IPS DF 19.7 (cell line): ENCODE measurements at places on chromosomes 5 and 9.

- DNase-seq, result no peak
These were observed 201.3 kb downstream of the MCTP1 start for GRCh38 chr5:95083606-95084005.

DNA sequence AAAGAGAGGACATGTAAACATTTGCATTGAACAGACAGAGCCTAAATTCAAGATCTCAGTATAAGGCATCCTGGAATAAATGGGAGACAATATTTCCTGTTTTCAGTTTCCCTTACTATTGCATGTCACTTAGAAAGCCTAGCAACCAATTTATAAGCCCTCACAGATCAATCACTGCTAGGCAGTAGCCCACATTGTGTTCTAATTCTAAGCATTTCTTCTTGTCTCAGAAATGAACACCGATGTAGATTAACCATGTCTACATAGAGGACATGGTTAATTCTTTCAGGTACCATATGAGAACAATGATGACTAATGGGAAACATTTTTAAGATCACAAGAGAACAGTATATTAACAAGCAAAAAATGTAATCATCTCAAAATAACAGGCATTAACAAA lies 79.6 kb upstream of the HMHB1 start:
- DNase-seq, result no peak

DNA sequence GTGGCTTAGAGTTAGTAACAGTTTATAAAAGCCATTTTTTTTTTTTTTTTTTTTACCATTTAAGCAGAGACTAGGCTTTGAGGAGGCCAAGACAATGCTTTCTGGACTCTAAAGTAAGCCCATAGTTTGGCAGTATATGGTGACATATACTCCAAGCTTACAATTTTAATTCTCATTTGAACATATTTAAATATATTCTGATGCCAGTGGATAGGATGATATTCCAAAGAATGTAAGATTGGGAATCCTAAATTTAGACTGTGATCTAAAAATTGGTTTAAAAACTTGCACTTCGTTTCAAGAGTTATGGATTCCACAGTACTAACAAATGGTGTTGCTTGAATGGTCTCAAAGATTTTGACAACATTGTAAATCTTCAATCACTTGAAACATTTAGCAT lies 112.1 kb downstream of the CWC27 start:
- no peak for DNase-seq

- no peak for DNase-seq
These were observed 81.9 kb upstream of the SLC30A5 start for GRCh38 chr5:69011910-69012309.

DNA sequence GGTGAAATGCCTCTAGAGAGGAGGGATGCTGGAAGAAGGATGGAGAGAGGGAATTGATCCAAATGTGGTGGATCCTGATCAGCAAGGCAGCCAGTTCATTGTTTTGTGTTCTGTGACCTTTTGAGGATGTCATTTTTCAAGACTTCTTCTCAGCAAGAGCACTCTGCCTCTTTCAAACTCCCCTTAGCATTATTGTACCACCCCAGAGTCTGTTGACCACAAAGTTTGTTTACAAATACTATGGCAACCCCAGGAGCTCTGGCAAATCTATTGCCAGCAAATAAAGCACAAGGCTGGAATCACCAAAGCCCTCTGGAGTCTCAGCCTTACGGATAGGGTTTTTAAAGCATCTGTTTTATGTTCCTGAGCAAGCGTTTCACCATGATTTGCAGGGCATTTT lies 76.2 kb upstream of the SLC1A3 start:
- DNase-seq, result no peak

DNA sequence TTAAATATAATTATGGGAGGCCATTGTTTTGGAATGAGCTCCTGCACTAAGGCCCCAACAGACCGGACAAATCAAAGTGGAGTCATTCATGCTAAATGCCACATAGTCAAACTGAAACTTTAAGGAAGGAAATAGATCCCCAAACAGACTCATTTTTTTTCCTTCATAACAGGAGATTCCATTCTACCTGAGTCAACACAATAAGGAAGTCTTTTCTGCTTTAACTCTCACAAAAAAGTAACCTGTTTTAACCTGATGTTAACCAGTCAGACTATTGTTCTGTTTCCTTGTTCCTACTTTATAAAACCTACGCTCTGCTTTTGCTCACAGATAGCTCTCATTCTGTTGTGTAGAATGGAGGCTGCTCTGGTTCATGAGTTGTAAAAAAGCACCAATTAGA lies 234.9 kb downstream of the YTHDC2 start:
- DNase-seq, result no peak

- no peak for DNase-seq
These were observed 27.9 kb upstream of the ITGA2 start for GRCh38 chr5:52961274-52961681.

- no peak for DNase-seq
These were observed 149.0 kb downstream of the PDE4D start for GRCh38 chr5:59744531-59744992.

DNA sequence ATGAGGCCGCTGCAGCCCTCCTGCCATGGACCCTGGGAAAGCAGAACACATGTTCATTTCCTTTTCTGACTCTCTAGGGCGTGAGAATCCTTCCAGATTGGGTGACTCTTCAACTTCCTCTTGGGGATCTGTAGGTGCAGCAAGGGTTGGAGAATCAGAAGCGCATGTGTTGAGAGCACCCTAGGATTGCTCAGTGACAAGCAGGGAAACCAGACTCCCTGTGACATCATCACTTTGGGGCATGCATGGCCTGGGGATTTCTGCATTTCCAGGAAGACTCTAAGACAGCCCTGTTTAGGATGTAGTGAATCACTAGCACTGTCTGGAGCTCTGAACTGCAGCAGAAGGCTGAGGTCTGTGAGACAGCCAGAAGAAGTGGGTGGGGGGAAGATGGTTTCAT lies 15.1 kb upstream of the LCP2 start:
- DNase-seq, result no peak

- no peak for DNase-seq
These were observed 124.2 kb upstream of the TNPO1 start for GRCh38 chr5:72692231-72692637.

- DNase-seq, result no peak
These were observed 75.2 kb upstream of the CTSL start for GRCh38 chr9:87650611-87651295.

DNA sequence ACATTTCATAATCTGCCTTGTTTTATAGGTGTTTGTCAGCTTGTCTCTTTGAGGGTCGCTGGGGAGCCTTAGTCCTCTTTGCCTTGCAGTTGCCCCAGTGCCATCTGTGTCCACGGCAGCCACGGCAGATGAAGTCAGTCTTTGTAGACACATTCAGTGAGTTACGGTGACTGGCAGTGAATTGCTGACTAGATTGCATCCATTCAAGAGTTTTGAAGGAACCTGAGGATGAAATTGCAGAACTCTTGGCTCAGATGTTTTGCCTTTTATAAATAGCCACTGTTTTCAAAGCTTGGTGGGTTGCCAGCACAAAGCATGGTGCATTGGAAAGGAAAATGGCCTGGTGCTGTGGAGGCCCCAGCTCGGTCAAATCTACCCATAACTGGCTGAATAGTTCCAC lies 125.6 kb downstream of the TRIO start:
- no peak for DNase-seq

DNA sequence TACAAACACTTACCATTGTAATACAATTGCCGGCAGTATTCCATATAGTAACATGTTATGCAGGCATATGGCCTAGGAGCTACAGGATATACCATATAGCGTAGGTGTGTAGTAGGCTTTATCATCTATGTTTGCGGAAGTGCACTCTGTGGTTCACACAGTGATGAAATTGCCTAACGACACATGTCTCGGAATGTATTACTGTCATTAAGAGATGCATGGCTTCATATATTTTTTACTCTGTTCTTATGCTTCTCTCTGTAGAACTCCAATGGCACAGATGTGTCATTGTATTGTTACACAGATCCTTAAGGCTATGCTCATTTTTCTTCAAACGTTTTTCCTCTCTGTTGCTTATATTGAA lies 19.2 kb upstream of the ANKRD18A start:
- no peak for DNase-seq

GRCh38 chr9:110802416-110803035 lies 133.9 kb downstream of the MUSK start:
- DNase-seq, result no peak

DNA sequence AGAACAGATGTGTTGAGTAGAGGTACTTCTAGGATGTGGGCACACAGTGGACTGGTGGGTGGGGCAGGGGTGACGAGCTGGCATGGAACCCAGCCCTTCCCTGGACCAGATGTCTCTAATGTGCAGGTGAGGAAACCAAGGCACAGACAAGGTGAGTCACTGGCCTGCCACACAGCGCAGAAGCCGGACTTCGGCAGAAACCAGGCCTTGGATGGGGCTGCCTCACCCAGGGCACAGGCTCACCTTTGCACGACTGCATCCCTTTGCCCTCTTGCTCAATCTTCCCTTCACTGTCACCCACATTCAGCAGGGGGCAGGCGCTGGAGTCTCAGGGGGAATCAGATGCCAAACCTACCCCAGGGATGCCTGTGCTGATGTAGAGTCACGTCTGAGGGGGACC lies 65.4 kb upstream of the LMX1B start:
- no peak for DNase-seq

- no peak for DNase-seq
These were observed 245.7 kb upstream of the NR4A3 start for GRCh38 chr9:99576002-99576401.

- DNase-seq, result no peak
These were observed 41.0 kb downstream of the CEP120 start for GRCh38 chr5:123382252-123382651.

GRCh38 chr5:157059093-157059539 lies at the start of gene HAVCR1:
HAVCR1 (minus strand) TSS chr5:157059116; CDS start chr5:157057943, 1,173 bp downstream.
- DNase-seq, result no peak

- no peak for DNase-seq
These were observed 80.5 kb upstream of the HSPA9 start for GRCh38 chr5:138655530-138656190.

GRCh38 chr9:126222363-126222834 lies 104.2 kb upstream of the MVB12B start:
- no peak for DNase-seq

- DNase-seq, result no peak
These were observed 17.7 kb downstream of the GNAQ start for GRCh38 chr9:78013934-78014333.

GRCh38 chr5:63602971-63603370 lies 359.3 kb downstream of the HTR1A start:
- no peak for DNase-seq

DNA sequence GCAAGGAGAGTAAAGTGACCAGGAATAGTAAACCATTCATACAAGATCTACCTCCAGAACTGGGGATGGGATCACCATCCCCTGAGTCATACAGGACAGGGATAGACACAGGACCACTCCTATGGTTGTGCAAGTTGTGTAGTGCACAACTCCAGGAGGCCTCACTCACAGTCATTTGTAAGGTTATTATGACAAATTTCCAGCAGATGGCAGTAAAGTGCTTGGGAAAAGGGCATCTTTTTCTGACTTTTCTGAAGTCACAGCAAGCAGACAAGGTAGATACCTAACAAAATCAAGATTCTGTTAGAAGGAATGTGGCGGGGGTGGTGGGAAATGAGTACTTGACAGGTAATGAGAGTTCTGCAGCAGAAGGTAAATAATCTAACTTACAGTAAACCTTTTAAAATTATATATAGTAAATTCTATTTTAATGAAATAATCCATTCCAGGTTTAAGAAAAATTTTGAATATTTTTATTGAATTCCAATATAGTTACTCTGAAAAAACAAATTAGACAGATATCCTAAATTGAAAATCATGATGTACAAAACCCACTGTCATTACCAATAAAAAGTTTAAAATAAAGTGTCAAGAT lies 16.7 kb upstream of the KIF27 start:
- DNase-seq, result peak; percentile 59

DNA sequence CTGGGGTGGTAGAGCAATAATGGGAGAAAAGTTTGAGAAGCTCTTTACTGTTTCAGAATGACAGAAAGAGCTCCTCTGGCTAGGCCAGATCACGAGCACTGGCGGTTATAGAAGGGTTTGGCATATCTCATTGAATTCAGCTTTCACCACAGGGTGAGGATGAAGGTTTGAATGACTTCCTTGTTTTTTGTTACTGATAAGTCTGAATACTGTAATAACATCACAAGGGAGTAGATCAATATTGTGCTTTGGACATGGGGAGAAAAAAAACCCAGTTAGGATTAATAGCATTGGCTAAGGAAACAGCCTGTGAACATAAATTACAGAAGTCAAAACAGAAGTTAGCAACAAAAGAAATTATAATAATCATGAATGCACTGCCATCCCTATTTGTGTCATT lies 9.4 kb downstream of the PHAX start:
- no peak for DNase-seq

- no peak for DNase-seq
These were observed 16.0 kb upstream of the ZCCHC7 start for GRCh38 chr9:37104183-37104889.

DNA sequence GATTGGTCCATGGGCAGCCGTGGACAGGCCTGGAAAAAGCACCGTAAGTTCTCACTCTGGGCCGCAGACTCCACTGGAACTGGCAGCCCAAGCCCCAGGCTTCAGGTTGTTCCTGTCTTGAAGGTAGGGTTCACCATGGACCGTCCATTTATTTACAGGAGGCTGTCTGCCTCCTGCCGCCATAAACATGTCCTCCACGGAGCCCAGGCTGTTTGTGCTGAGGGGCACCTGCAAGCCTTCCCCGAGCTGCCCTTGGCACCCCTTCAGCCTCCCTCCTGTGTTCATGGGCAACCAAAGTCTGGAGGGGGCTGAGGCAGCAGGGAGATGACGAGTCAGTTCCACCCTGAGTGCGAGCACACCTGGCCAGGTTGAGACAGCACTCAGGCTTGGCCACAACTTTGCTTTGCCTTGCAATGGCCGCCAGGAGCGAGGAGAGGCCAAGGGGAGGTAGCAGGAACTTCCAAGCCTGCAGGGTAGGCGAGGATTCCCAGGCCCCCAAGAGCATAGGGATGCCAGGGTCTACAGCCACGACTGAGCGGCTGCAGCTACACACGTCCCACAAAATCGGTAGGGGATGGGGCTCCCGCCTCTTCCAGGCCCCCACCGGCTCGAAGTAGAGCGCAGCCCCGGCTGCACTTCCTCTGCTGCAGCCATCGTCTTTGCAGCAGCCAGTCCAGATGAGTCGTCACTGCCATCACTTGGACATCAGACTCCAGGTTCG lies 1625.6 kb upstream of the ACO1 start:
- DNase-seq, result no peak

DNA sequence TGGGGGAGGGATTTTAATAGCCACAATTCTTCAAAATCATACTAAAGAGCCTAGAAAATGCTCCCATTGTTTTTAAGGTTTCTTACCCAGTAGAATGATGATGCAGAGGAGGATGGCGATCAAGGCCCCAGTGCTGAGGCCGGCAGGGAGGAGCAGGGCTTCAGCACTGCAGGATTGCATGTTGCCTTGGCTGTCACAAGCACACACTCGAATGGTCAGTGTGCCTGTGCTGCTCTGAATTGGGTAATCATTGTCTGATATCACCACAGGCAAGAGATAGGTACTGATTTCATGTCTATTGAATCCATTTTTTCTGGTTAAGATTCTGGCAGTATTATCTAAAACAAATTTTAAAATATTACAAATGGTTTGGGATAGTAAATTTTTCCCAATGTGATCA lies 153.3 kb downstream of the CDH10 start:
- no peak for DNase-seq

GRCh38 chr9:26786564-26786963 lies 106.0 kb downstream of the CAAP1 start:
- no peak for DNase-seq

GRCh38 chr5:141439411-141440141 lies 9.3 kb downstream of the PCDHGA12 start:
- no peak for DNase-seq
